ENCODE measurements at places on chromosomes 2 and 18.

DNA sequence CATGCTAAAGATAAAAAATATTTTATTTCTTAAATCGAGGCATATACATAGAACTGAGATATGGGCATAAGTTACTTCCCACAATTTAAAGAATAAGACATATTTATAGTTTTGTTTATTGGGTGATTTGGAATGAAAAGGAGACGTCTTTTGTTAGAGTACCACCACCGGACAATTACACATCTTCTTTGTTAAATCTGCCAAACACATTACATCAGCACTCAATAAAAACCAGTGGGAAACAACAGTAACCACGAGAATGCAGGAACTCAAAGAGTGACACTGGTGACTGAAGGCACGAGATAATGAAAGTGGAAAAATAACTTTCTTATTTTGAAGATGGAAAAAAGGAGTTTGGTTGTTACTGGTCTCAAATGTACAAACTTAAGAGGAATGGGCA lies 92.6 kb upstream of the TFCP2L1 start:
- no peak for DNase-seq

GRCh38 chr2:150046810-150047209 lies 440.7 kb downstream of the RND3 start:
- DNase-seq, result no peak

- DNase-seq, result no peak
These were observed 916 bp upstream of the OSBPL1A start for GRCh38 chr18:24398540-24398939.

DNA sequence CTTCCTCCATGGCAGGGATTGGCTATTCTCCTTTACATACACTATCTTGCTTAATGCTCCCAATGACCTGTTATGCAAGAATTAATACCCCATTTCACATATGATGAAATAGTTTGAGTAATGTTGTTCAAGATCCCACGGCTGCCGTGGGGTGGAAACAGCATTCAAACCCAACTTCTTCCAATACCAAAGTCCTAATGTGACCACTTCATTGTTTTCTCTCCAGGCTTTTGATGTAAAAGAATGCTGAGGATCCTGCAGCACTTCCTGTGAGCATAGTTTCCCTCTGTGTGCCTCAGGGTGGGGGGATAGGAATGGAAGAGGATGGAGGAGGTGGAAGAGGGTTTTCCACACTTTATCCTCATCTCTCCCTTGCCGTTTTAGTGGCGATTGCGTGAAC lies 199.4 kb downstream of the IRS1 start:
- no peak for DNase-seq

- peak; percentile 84 for DNase-seq
These were observed 1.2 kb downstream of the RTKN start for GRCh38 chr2:74440378-74441169.

DNA sequence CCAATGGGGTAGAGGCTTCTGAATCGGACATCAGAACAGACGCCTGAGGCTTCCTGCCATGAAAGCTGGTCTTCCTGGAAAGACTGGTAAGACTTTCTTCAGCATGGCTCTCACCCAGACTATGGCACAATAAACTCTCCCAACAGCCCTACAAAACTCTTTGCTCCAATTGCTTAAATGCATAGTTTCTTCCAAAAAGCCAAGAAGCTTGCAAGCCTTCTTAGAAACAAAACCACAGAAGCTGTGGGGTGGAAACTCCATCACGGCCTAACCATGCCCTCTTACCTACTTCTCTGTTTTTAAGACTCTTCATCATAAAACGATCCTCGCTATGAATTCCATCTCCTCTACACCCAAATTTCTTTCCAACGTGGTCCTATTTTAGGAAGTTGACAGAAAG lies 48.2 kb downstream of the PAX8 start:
- DNase-seq, result no peak

DNA sequence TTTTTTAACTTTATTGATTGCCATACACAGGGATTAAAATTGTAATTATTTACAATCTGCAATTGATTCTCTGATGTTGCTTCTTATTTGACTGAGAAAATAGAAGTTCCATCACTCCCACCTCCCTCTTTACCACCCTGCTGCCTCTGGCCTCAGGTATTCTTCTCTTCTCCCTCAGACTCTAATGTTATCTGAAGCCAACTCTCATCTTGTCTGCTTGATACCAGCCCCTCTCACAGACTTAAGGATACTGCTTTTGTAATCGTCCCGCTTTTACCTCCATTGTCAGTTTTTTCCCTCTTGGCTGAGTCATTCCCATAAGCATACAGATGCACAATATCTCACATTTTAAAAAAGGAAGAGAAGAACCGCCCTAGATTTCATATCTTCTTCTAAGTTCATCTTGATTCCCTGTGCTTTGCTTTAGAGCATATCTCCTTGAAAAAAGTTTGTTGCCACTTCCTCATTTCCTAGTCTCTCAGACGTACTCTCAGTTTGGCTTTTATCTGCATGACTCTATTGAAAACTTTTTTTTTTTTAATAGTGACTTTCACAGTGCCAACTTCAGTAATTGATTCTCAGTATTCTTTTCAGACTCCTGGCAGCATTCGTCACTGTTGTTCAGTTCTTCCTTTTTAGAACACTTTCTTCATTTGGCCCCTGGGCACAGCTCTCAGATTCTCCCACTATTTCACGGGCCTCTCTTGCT lies 31.1 kb downstream of the SPAG16 start:
- no peak for DNase-seq

DNA sequence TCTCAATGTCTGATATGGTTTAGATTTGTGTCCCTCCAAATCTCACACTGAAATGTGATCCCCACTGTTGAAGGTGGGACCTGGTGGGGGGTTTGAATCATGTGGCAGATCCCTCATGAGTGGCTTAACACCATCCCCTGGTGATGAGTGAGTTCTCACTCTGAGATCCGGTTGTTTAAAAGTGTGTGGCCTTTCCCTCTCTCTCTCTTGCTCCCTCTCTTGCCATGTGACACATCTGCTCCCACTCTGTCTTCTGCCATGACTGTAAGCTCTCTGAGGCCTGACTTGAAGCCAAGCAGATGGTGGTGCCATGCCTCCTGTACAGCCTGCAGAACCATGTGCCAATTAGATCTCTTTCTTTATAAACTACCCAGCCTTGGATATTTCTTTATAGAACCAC lies 108.8 kb downstream of the RBMS1 start:
- DNase-seq, result no peak

GRCh38 chr2:241573741-241574140 lies 15.2 kb downstream of the BOK start:
- no peak for DNase-seq

DNA sequence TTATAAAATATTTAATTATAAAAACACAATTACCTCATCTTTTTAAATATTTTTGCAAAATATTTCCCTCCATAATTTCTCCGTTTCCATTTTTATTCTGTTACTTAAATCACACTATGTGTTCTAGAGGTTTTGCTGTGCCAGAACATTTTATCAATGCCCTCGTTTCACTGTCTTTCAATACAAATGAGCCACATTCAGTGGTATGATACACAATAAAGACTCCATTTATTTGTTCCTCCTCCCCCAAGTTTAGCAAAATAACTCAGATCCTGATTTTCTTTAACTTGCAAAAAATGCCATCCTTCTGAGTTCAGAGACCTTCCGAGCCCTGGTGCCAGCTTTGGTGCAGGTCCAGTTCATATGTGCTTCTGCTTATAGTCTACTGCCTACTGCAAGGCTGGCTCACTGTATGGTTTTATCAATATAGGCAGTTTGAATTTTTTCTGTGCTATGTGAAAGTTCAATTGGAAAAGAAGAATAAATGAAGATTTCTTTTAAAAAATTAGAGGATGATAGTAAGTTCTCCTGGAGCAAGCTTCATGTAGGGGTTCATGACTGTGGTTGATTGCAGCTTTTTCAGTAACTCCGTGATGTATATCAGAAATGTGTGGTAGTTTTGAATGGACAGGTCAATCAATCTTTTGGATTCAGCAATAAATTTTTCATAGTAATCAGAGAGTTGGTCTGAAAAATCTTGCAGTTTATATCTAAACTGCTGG lies 42.5 kb downstream of the APOB start:
- DNase-seq, result no peak

- DNase-seq, result no peak
These were observed 203.3 kb downstream of the NR4A2 start for GRCh38 chr2:156129227-156129626.

GRCh38 chr2:145350011-145350410 lies 830.1 kb upstream of the ZEB2 start:
- DNase-seq, result no peak

DNA sequence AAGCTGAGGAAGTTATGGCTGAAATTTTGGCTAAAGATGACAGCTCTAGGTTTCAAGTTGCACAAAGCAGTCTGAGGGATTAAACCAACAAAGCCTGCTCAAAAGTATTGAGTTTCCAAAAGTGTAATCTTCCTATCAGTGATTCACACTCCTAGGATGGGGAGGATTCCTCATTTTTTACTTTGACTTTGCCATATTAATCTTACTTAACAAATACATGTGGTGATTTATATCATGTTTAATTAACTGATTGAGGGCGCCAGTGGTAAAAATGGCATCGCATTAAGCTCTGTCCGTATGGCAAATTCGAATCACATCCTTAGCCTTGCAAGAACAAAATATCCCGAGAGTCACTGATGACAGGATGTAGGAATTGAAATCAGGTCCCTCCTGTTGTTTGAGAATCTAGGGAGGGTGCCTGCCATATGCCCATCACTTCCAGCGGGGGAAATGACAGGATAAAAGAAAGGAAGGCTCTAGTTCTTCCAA lies 78.1 kb upstream of the ETAA1 start:
- no peak for DNase-seq

DNA sequence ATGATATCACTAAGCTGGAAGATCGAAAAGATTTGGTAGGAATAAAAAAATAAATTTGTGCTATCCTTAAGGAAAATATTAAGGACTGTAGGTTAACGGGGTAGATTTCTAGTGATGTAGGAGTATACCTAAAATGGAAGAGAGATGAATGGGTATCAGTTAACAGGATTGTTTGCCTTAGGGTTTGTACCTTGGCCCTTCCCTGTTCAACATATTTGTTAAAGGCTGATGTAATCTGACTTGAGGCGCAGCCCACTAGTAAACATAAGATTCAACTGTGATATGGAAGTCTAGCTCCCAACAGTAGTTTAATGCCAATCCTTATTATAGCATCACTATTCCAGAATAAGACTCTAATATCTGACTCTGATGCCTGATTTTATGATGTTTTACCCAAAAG lies 685.2 kb downstream of the DCC start:
- DNase-seq, result no peak

DNA sequence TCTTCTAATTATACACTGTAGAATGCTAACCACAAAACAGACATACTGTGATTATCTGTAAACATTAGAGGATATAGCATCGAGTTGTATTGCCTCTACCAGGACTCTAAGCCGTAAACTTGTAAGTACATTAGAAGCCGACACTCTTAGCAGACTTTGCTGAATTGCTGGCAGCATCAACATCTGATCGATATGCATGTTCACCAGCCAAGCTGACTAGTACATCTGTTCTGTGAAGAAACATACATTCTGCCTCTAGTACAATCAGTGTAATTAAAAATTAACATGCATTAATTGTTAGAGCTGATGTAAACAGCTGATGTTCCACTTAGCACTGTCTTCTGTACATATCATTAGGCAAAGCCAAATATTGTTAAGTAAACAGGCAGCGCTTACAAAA lies 502.2 kb downstream of the NR4A2 start:
- no peak for DNase-seq

- no peak for DNase-seq
These were observed 5.6 kb downstream of the TXNL4A start for GRCh38 chr18:79982736-79983135.

- no peak for DNase-seq
These were observed 585.1 kb downstream of the RNF144A start for GRCh38 chr2:7502336-7502735.

DNA sequence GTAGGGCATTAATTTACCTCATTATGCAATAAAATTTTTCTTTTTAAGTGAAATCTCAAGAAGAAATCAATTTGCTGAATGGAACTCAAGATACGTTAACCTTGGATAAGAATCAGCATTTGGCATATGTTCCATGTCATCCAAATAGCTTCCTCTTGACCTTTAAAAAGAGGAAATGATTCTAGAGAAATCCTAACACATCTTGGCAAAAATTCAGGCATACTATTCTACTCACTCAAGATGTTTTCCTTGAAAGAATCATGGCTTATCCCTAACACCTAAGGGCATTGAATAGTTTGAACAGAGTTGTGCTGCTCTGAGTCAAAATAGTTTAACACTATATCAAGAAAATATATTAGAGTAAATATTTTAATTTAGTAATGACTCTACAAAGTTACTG lies 678.0 kb downstream of the EPHA4 start:
- no peak for DNase-seq

GRCh38 chr18:61245276-61245675 lies 88.0 kb upstream of the CDH20 start:
- DNase-seq, result no peak

DNA sequence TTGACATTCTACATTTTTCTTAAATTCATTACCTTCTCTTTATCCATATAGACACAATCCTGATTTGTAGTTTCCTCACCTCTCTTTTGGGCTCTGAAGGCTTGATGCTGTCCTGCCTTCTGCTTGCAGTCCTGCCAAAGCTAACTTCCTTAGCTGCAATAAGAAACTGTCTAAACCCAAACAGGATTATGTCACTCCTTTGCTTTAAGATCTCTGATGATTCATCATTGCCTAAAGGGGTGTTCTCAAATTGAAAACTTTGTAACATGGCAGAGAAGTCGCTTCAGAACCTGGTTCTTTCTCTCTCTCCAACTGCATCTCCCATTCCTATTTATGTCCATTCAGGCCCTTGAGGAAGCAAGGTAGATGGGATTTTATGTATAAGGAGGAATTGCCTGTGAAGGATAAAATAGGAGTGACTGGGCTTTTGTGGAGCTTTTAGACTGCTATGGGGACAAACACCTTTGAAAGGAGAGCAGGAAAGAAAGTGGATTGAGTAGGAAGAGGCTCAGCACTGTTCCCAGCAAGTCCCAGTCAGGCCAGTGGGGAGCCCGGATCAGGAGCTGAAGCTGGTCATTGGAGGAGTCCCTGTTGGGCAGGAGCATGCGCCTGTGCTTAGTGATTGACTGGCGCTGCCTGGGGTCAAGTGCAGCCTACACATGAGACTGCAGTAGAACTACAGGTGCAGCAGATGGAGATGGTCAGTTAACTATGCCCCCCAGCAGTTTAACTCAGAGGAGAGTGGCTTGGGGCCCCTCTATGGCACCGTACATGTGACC lies 390.6 kb downstream of the CTNNA2 start:
- no peak for DNase-seq

- no peak for DNase-seq
These were observed 3.8 kb upstream of the ATP8B1 start for GRCh38 chr18:57806978-57807285.

DNA sequence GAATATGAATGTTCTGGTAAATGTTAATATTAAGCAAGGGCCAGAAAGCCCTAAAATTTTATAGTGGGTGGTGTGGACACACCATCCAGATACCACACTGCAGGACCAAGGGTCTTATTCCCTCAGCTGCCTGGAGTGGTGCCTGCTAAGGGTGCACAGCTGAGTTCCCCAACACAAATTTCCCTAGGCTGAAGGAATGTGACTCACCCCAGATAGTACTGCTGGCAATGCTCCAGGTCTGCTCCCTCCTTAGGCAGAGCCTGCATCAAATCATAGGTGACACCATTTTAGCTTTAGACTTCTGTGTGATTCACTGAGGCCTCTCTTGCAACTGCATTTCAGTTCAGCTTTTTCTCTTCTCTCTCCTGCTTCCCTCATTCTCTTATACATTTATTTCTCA lies 321.1 kb downstream of the SATB2 start:
- no peak for DNase-seq

GRCh38 chr2:164797627-164798026 lies 44.0 kb downstream of the COBLL1 start:
- DNase-seq, result no peak

GRCh38 chr18:2326999-2327398 lies 244.3 kb downstream of the METTL4 start:
- no peak for DNase-seq

Measured in DMS79 (cell line).